B cell (primary cell): ENCODE measurements at places on chromosomes 6 and 20.

GRCh38 chr6:37667050-37667814 is 30.5 kb downstream of the MDGA1 start:
- DNase-seq: no peak

GRCh38 chr6:46058951-46059350 is 43.3 kb upstream of the CLIC5 start:
- no peak for DNase-seq

- no peak for DNase-seq
Measured at GRCh38 chr6:3294921-3295871, 36.4 kb downstream of the PSMG4 start.

DNA sequence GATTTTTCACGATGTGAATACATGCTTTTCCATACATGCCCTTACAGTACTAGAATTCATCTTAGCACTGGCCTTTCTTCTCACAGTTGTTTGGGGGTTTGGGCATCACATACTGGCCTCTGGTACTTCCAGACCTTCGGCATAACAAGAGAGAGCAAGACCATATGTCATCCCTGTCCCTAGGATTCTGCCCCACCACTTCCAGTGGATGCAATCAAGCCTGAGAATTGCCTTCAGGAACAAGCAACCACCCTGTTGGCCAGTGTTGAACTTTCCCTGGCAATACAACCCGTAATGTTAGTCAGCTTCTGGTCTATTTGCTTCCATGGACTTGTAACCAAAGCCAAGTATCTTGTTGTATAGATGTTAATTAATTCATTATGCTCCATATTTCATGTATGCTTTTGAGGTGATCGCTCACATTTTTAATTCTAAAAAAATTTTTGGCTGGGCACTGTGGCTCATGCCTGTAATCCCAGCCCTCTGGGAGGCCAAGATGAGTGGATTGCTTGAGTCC is 15.4 kb upstream of the SLPI start:
- DNase-seq: no peak

GRCh38 chr6:26328265-26328844 is 36.6 kb upstream of the BTN3A2 start:
- peak; percentile 47 for DNase-seq

DNA sequence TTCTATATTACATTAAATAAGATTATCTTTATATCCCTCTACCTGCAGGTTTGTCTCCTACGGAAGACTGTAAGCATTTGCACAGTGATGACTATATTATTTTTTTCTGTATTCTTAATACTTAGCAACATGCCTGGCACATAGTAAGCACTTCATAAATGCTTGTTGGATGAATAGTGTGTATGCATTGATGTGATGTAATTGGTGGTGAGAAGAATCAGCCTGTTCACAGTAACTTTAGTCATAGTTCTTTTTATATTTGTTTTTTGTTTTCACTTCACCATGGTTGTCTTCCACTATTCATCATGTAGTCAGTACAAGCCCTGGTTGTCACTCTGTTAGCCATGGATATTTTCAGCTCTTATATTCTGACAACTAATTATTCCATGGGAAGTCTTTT is 184.0 kb upstream of the FLRT3 start:
- DNase-seq: no peak

DNA sequence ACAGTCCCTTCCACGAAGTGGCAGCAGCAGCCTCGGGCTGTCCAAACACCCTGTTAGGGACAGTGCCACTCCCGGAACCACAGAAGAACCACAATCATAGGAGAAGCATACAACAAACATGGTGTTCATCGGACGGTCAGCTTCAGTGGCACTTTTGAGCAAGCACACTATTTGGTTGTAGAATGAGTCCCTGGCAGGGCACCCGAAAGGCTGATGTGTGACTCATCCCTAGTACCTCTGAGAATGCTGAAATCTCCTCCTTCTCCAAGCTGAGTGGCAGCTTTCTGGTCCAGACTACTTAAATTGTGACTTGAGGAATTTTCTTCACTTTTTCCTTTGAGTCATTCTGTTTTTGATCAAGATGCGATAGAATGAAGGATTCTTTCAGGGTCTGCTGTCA is 282.5 kb downstream of the ESR1 start:
- DNase-seq: no peak

- DNase-seq: no peak
Measured at GRCh38 chr6:44441091-44441855, 53.8 kb downstream of the CDC5L start.

GRCh38 chr6:34360556-34360955 is 31.9 kb downstream of the NUDT3 start:
- no peak for DNase-seq

DNA sequence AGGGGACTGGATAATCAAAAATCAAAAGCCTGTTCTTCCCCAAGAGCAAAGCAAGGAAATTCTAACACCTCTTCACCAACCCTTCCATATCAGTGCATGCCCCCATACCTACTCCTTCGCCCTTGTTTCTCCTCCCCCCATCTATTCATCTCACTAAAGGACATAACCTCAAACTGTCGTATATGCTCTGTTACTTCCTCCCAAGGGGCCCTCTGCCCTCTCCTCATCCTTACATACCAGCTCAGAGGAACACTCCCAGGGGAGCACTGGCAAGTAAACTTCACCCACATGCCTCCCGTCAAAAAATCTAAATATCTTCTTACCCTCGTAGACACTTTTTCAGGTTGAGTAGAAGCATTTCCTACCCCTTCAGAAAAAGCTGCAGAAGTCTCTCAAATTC is 9.4 kb upstream of the ADTRP start:
- DNase-seq: no peak

DNA sequence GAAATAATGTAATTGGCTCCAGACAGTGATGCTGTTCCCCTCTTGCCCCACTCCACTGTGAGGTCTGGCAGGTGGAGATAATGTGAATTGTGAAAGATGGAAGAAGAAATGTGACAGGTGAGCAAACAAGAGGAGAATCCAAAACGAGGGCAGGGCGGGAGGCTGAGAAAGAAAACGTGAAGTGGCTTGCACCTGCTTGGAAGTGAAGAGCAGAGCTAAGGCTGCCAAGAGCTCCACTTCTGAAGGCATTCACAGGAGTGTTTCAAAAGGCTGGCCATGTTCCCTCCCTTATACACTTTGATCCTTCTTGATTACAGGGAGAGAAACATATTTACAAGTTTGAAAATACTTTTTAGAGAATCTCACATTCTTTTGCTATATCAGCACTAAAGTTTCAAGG is 359.4 kb downstream of the EPHA7 start:
- DNase-seq: no peak

DNA sequence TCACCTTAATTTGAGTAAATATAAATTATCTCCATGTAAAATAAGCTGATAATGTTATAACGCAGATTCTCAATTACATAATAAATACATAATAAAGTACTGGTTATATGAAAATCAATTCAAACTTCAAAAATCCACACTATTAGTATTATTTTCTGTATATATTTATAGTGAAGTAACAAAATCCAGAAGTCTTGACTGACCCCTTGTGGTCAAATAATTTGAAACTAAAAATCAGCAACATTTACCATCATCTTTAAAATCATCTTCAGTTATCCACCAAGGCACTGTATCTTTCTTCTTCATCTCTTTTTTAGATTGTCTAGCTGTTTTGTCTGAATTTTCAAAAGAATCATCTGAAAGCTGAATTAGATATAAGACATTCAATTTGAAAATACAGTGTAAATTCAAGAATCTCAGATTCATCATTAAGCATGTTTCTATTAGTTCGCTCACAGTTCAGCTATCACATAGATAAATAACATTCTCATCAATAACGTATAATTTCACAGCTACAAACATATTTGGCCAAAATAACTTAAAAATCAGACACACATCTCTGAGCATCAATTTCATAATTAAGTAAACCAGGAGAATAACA is 6.5 kb downstream of the CEP162 start:
- DNase-seq: peak; percentile 47

DNA sequence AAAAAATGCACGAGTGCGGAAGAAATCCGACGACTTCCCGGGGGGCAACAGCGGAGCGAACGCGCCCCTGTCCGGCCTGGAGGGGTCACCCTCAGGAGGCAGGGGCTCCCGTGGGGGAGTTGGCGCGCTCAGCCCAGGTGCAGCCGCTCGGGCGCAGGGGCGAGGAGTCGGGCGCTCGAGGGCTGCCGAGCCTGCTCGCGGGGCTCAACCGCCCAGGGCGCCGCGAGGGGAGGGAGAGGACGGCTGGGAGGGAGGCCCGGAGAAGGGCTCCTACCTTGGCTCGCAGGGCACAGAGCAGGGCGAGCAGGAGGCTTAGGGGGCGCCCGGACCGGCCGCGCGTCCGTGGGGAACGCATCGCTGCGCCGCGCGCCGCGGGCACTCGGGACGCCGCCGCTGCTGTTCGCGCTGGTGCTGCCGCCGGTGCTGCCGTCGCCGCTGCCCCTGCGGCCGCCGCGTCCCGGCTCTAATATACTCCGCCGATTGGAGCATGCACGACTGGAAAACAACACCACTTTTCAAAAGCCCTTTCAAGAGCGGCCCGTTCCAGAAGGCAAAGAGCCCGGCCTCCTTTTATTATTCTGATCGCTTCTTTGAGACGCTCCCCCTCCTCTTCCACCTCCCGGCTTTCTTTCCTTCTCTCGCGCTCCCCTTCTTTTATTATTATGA is 490 bp downstream of the JAG1 start:
- DNase-seq: peak; percentile 26

- DNase-seq: no peak
Measured at GRCh38 chr6:36716476-36717093, 19.0 kb downstream of the RAB44 start.

- DNase-seq: no peak
Measured at GRCh38 chr6:5909721-5910120, 97.0 kb downstream of the NRN1 start.

DNA sequence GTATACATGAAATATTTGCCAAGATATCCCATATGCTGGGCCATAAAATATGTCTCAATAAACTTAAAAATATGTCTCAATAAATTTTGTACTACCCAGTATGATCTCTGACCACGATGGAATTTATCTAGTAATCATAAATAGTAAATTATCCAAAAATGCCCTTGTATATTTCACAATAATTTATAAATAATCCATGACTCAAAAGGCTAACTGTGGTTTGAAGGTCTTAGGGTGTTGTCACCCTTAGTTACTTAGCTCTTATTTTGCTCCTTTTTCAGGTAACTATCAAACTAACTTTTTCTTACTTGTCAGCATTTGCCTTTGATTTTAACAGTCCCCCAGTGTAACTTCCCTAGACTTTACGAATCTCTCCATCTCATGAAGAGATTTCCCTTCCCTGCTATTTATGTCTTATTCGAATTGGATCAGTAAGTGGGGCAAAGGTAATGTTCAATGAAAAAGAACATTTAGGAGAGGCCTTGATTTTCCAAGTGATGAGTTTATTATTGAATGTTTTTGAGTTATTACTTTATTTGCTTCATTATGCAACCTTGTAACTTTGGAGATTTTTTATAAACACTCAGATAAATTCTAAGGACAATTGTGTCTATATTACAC is 109.0 kb upstream of the THBS2 start:
- DNase-seq: no peak

DNA sequence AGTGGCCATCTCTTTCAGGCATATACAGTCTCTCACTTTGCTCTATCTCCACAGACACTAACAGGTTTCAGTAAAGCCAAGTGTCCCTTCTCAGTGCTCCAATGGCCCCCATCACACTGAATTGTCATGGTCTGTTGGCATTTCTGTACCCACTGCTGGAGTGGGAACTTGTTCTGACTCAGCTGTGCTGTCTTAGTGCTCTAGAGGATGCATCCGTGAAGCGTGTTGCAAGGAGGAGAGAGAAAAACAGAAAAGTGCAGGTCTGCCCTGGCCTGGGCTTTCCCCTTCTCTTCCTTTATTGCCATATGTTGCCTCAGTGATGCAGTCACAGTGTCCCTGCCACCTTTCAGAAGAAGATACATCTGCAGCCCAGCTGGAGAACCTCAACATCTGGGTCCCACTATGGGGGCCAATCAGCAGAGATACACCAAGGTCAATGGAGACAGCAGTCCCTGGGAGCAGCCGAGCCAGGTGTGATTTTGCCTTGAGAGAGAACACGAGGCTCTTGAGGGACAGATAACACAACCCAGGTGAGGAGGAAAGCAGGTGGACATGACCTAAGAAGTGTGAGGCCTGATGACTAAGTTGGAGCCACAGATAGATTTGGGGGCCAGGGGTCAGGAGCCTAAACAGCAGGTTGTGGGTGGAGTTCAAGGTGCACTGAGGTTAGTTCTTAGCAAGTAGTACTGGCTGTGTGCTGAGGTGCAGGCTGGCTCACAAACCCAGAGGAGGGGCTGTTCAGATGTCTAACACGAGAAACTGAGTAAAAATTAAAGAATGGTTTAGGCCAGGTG is 5.6 kb upstream of the PLCG1 start:
- DNase-seq: no peak

GRCh38 chr6:106290032-106290431 is 35.5 kb downstream of the ATG5 start:
- DNase-seq: no peak

DNA sequence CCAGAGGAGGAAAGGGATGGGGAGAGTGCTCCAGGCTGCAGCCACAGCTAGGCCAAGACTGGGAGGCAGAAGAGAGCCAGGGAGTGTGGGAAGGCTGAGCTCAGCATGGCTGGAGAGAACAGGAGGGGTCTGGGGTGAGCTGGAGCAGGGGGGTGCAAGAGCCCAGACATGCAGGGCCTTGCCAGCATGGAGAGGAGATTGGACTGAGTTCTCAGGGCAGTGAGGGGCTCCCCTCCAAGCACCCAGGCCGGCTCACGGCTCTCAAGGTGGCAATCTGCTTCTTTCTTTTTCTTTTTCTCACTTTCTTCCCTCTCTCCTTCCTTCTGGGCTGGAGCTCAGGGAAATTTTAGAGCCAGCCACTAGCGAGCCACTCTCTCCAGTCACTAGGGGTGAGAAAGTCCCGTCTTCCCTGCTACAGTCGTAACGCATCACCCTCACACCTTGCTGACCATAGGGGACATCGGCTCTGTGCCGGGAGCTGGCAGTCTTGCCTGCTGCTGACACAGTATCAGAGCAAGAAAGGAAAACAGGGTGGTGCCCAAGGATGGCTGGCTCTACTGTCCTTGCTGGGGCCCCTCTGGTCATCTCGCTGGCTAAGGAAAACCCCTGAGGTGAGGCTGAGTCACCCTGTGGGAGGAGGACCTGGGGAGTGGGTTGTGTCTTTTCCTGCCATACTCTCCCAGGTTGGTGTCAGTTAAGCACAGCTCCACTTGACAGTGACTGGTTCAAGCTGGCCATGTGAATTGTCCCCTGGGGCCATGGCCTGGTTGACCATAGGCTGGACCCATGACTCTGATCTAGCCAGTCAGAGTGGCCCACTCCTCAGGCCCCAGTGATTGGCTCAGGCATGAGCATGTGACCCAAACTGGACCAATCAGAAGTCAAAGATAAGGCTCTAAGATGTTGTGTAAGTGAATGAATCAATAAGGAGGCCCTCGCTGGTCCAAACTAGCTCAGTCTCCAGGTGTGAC is 135.1 kb upstream of the PMEPA1 start:
- DNase-seq: no peak

DNA sequence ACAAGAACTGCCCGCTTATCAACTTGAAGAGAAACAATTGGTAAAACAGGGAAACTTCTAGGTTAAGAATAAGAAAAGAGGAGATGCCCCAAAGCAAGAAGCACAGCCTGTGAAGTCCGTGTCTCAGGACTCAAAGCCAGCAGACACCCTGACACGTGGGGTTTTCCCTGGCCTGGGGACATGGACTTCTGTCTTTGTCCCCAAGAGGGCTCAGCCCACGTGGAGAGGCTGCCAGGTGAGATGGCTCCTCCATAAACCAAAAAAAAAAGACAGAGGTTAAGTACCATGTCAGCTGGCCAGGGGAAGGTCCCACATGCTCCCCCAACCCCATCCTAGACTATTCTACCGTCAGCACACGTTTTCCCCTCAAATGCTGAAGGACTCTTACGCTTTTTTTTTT is 9.9 kb downstream of the SERPINB6 start:
- no peak for DNase-seq

GRCh38 chr6:43355862-43356590 is 13.4 kb downstream of the ZNF318 start:
- DNase-seq: no peak
